ENCODE measurements at places on chromosomes 1 and 21.

- DNase-seq: no peak
Measured at GRCh38 chr1:169650551-169650950, 20.6 kb upstream of the SELP start.

DNA sequence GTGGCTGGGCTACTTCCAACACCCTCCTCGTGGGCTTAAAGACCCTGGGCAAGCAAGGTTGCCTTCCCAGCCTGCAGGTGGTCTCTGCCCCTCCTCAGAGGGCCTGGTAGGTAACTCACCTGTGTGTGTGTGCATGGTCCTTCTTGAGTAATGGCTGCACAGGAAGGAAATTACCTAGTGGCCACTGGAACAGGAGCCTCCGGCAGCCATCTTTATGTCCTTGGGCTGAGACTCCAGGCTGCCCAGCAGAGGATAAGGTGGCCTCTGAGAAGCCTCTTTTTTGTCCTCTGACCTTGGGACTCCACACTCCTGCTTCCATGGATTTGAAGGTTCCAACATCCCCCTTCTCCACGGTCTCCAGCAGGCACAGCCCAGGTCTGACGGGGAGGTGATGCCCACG is 20.0 kb downstream of the DRAXIN start:
- no peak for DNase-seq

- no peak for DNase-seq
Measured at GRCh38 chr1:109948285-109948630, 36.3 kb upstream of the AHCYL1 start.

GRCh38 chr1:108691128-108691941 is 775 bp upstream of the PRPF38B start:
- peak; percentile 10 for DNase-seq

DNA sequence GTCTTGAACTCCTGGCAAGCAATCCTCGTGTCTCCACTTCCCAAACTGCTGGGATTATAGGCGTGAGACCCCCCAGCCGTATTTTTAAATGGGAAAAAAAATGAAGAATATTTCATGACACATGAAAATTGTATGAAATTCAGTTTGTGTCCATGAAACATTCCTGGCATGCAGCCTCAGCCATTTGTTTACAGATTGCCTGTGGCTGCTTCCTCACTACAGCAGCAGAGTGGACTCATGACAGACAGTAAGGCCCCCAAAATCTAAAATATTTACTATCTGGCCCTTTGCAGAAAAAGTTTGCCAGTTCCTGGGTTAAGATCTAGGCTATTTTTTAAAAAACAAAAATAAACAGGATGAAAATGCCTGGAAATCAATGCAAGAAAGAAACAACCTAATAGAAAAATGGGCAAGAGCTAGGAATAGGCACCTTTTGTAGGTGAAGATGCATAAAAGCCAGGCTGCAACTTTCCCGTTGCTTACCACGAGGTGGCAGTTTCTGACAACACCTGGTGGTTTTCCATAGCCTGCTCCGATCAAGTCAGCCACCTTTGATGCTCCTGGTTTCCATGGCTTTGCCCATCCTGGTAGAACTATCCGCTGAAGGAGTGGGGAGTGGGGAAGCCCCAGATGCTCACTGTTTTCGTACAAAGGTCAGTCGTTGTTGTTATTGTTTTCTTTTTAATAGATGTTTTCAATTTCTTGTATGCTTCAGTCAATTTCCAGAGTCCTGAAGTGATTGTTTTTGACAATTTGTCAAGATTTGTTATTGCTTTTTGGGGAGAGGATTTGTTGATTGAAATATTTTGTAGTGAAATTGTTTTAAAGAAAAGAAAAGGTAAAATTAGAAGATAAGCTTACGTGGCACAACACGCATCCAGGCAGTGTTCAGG is 24.3 kb downstream of the UBE2Q1 start:
- DNase-seq: no peak

GRCh38 chr1:216051071-216051470 is 372.2 kb downstream of the USH2A start:
- DNase-seq: no peak

- DNase-seq: no peak
Measured at GRCh38 chr1:200527670-200528069, 92.9 kb downstream of the KIF14 start.

DNA sequence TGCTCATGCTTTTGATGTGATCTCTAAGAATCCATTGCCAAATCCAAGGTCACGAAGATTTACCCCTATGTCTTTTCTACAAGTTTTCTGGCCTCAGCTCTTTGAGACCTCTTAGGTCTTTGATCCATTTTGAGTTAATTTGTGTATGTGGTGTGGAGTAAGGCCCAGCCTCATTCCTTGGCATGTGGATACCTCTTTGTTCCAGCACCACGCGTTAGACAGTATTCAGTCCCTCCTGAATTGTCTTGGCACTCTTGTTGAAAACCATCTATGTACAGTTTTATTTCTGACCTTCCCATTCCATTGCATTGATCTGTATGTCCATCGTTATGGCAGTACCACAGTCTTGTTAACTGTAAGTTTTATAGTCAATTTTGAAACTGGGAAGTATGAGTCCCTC is 8.0 kb upstream of the FTCD start:
- no peak for DNase-seq

All from activated CD4-positive, alpha-beta T cell treated with anti-CD3 and anti-CD28 coated beads for 4 hours (primary cell).